ENCODE measurements at places on chromosomes 4 and X. TPM values are rescaled to one million over a fixed set of nuclear protein-coding genes. Genes with fewer than 3 reads are reported as not detected.

GRCh38 chr4:87109121-87109520 is 111.3 kb downstream of the KLHL8 start:
- DNase-seq = no peak

DNA sequence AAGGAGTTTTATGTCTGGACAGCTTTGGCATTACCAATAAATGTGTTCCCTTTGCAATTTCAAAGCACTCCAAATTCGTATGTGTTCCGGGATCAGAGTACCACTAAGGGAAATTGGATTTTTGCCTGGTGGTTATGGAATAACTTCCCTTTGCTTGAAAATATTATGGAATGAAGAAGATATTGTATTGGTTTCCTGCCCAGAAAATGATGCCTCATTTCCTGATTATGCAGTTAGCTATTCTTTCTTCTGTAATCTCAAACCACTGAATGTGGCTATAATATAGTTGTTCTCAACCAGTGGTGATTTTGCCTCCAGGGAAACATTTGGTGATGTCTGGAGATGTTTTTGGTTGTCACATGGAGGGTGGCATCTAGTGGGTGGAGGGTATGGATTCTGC is 142.9 kb downstream of the PCDH7 start:
- DNase-seq = peak; percentile 49

DNA sequence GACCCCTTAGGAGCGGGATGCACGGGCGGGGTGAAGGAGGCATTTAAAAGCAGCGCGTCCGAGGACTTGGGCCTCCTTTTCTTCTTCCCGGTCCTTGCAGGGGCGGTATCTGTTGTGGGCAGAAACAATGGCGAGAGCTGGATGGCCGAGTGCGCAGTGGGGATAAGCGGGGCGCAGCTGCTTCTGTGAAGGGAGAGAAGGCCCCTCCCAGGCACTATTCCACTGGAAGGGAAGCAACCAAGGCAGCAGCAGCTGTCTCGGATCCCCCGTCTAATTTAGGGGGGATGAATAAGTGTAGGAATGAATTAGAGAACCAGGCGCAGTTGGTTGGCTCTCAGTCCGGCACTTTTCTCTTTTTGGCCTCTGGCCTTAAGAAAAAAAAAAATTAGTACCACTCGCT is 995 bp downstream of the SMARCA5 start:
- peak; percentile 17 for DNase-seq

GRCh38 chrX:130268449-130269170 is at the start of gene ZNF280C:
ZNF280C (minus strand) TSS chrX:130268899; CDS start chrX:130260449, 8,450 bp downstream.
- DNase-seq = peak; percentile 63

DNA sequence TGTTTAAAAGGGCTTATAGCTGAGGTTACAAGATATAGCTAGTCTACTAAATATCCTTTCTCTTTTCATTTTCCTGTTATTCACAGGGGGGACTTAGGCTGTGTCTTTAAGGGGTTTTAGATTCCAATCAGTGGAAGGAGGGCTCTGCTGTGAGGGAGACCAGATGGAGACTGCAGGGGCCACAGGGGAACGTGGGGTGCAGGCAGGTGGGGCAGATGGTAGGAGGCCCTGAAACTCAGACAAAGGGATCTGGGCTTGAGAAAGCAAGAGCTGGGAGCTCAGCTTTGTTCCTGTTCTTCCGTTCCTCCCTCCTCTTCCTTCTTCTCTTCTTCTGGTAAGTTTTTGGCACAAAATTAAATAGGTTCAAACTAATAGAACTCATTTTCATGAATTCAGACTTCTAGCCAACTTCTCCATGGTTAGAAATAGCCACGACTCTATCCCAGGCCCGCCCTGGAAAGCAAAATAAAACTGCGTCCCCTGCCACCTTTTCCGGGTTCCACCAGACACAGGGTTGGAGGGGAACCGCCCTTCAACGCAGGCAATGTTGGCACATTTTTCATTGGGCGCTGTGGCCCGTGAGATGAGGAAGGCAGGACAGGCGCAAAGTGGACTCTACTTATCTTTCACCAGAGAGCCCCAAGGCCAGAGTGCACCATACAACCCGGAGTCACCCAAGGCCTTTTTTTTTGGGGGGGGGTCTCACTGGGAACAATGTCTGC is 3.5 kb upstream of the TMSB4X start:
- DNase-seq = no peak

DNA sequence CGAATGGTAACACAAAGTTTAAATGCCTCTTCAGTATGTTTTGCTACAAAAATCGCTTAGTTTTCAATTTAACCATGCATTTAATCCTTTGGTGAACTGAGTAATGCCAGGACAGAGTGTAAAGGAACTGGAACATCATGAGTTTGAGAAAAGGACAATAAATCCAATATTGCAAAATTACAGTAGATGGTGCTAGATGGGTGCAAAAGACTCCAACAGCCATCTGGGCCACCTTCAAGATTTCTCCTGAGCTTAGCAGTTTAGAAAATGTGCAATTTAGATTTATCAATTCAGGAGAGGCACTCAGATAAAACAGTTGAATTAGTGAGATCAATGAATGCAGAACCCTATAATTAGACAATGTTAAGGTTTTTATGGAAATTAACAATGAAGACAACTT is 33.2 kb upstream of the MID1IP1 start:
- no peak for DNase-seq

DNA sequence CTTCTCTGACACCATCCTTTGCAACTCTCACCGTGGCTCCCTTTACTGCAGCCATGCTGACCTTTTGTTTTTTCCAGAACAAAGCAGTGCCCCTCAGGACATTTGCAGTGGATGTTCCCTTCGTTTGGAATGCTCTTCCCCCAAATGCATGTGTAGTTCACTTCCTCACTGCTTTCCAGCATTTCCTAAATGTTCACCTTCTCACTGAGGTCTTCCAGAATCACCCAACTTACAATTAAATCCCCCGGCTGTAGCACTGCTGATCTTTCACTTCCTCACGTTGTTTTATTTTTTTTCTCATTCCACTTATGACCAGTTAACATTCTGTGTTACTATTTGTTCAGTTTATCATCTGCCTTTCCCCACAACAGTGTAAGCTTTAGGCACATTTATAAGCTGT is 73.1 kb downstream of the GASK1B start:
- DNase-seq = no peak

DNA sequence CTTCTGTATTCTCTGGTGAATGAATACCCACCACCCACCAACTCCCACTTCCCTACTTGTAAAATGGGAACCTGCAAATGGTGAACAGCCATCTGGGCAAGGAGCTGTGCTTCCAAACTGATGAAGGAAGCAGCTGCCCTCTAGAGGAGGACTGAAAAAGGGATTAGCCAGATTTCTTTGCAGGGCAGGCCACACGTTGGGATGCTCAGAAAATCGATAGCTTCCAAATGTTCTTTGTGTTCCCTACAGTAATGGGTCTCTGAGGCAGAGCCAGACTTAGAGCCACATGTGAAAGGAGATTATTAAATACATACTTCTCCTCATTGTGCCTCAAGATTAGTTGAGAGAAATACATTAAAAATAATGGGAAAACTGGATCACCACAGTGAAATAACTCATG is 39.3 kb upstream of the LPAR4 start:
- DNase-seq = no peak

- DNase-seq = peak; percentile 40
Observed at GRCh38 chr4:120156120-120156718, 89.6 kb upstream of the MAD2L1 start.

DNA sequence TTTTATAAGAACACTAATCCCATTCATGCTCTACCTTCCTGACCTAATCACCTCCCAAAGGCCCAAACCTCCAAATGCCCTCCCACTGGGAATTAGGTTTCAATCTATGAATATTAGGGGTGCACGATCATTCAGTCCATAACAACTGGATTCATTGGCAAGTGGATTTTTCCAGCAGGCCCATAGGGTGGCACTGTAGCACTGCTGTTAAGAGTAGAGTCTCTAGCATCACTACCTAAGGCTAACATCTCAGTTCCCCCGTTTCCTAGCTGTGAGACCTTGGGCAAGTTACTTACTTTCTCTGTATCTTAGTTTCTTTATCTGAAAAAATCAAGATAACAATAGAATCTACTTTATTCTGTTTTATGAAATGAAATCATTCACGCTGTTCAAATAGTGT is 315.8 kb downstream of the STIM2 start:
- no peak for DNase-seq

- no peak for DNase-seq
Observed at GRCh38 chr4:120664851-120665250, 257.7 kb downstream of the PRDM5 start.

GRCh38 chr4:152700151-152700550 is 20.4 kb upstream of the TMEM154 start:
- DNase-seq = no peak

GRCh38 chr4:77010841-77011354 is 61.3 kb downstream of the SEPTIN11 start:
- peak; percentile 63 for DNase-seq

- peak; percentile 45 for DNase-seq
Observed at GRCh38 chr4:20773144-20773997, 73.1 kb downstream of the PACRGL start.

- DNase-seq = no peak
Observed at GRCh38 chrX:18436017-18436416, 10.6 kb downstream of the CDKL5 start.

- DNase-seq = peak; percentile 4
Observed at GRCh38 chrX:56248492-56248891, 16.3 kb downstream of the KLF8 start.

- DNase-seq = no peak
Observed at GRCh38 chr4:173560896-173561295, 30.9 kb upstream of the HAND2 start.

- no peak for DNase-seq
Observed at GRCh38 chrX:22047468-22047867, 15.3 kb downstream of the PHEX start.

DNA sequence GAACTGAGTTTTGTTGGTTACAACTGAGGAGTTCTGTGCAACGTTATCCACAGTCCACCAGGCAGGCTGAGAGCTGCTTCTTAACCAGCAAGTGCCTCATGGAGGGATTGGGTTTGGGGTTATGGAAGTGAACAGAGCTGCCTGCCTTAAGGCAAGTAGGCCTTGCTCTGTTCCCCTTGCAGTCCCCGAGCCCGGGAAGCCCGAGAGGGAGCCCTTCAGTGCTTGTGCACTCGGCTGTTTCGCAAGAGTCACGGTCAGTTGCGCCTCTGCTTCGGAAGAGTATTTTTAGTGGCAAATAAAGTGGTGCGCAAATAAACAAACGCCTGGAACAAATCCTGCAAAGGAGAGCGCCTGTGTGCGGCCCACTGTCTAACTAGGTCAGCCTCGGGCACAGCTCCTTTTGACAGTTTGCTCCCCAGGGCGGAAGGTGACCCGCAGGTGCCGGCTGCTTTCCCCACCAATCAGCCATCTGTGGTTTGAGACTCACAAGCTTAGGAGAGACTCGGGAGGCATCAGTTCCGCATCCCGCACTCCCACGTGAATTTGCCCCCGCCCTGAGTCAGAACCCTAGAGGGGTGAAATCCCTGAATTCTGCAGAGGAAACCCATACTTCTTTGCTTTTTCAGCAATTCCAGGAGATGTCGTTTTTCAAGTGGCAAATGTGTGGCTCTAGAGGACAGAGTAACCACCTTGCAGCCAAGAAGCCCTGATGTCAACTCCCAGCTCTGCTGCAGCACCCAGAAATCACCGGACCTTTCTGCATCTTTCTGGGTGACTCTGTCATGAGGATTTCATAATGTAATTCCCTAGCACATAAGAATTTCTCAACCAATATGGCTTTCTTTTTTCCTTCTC is 56.8 kb downstream of the LGI2 start:
- DNase-seq = no peak

DNA sequence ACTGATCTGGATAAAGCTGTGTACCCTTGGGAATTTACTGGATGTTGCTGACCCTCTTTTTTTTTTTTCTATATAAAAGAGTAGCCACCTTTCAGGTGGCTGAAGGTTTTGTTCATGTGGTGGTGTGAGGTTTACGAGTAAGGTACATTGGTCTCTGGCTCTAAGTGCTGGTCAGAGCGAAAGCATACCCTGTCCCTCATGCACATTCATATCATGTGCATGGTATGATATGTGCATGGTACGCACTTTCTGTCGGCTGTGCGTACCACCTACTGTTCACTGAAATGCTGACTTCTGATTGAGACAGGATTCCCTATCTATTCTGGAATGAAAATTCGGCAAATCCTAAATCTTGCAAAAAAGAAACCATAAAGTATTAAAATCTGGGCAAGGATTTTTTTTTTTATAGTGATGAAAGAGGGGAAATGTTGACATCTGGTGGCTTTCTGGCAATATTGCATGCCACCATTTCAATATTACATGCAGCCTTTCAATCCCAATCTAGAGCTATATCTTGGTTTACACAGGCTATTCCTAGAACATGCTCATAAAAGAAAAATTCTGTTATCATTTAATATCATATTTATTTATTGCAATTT is 32.8 kb downstream of the FAM149A start:
- no peak for DNase-seq

- no peak for DNase-seq
Observed at GRCh38 chr4:175351473-175351872, 433.3 kb downstream of the ADAM29 start.

GRCh38 chr4:93730251-93730650 is 98.3 kb upstream of the ATOH1 start:
- DNase-seq = no peak

GRCh38 chr4:52889778-52890520 is 27.8 kb downstream of the RASL11B start:
- DNase-seq = no peak

- no peak for DNase-seq
Observed at GRCh38 chrX:1023676-1024075, 188.8 kb downstream of the CRLF2 start.

DNA sequence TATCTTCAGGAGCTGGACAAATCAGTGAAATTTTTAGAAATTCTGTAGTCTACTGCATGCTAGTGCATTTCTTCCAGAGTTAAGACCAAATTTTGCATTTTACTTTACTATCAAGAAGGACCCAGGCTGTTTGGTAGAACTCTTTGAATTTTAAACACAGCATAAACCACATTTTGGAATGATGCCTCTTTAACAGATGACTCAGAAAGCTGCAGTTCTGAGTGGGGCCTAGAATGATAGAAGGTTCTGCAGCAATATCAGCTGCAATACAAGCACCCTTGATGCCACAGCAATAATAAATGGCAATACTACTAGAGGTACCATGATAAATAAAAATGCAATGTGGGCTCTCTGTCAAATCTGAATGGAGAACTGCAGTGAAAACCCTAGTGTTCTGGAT is 198.7 kb downstream of the TMA16 start:
- no peak for DNase-seq

SMPX gene
- total RNA-seq = not detected

PABPC4L gene
- 0.13 TPM for total RNA-seq

SPANXD gene
- total RNA-seq = not detected

TIMP1 gene
- 48.8 TPM for total RNA-seq

CXCL6 gene
- total RNA-seq = 3.0 TPM

FGG gene
- total RNA-seq = not detected

RHOXF2B gene
- not detected for total RNA-seq

PALLD gene
- 1.5 TPM for total RNA-seq

SETD7 gene
- 85.0 TPM for total RNA-seq

Data from pulmonary artery endothelial cell (primary cell).